Spinal cord (tissue), 10 donors: ENCODE measurements at places on chromosomes 5 and 9. TPM values are rescaled to one million over a fixed set of nuclear protein-coding genes. Genes with fewer than 3 reads are reported as not detected.

SOHLH1 gene
- total RNA-seq, result 0.99 TPM

GRCh38 chr9:84190411-84190810, 150.1 kb downstream of the SLC28A3 start:
- no peak for DNase-seq

GRCh38 chr5:38423276-38424147, 132.9 kb downstream of the LIFR start:
- DNase-seq, result no peak

- DNase-seq, result no peak
Observed at GRCh38 chr9:137788561-137789294, 88.9 kb upstream of the CACNA1B start.

DNA sequence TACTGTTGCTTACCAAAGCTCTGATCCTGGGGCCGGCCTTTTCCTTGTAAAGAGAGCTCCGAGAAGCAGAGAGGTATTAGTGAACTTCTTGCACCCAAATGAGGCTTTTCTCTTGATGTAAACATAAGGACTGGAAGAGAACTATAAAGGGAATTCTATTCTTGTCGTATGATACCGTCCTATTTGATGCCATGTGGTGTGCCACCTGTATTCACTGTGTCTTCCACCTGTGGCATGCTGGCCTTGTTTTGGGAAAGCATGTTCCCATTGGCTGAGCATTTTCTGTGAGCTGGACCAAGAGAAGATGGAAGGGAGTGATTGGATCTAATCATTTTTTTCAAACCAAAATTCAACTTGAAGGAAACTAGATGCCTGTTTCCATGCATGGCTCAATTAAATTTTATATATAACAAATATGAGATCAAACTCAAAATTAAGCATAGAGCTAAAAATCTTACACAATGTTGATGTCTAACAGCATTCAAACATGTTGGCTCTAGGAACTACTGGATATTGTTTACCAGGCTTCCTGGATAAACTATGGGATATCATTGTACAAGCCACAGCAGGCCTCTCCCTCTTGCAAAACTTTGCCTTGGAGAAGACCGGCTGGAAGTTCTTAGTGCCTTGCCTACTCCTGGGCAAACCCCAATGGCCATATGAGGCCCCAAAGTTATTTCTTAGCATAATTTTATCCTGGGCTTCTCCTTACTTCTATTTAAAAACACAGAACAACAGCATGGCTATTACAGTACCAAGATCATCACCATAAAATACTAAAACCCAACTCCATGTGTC, 115.3 kb downstream of the TSSK1B start:
- no peak for DNase-seq

GRCh38 chr5:134436523-134437339, 25.1 kb upstream of the CDKN2AIPNL start:
- no peak for DNase-seq
